ENCODE measurements at places on chromosomes 7 and 10.

DNA sequence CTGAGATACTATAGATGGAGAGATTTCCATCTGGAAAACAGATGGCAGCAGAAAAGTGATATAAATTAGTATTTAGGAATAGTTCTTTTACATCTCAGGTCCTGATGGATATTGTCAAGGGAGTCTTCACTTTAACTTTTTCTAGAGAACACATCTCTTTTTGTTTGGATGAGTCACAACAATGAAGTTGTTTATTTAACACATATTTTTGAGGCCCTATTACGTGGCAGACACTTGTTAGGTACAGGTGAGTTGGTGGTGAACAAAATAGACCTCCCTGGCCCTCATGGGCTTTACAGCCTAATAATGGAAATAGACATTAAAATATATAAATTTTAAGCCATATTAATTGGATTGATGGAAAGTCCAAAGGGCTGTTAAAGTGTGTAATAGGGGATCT is 168.3 kb downstream of the VTI1A start:
- no peak for DNase-seq

- DNase-seq, result no peak
These were observed 31.5 kb downstream of the RAB19 start for GRCh38 chr7:140435252-140435895.

DNA sequence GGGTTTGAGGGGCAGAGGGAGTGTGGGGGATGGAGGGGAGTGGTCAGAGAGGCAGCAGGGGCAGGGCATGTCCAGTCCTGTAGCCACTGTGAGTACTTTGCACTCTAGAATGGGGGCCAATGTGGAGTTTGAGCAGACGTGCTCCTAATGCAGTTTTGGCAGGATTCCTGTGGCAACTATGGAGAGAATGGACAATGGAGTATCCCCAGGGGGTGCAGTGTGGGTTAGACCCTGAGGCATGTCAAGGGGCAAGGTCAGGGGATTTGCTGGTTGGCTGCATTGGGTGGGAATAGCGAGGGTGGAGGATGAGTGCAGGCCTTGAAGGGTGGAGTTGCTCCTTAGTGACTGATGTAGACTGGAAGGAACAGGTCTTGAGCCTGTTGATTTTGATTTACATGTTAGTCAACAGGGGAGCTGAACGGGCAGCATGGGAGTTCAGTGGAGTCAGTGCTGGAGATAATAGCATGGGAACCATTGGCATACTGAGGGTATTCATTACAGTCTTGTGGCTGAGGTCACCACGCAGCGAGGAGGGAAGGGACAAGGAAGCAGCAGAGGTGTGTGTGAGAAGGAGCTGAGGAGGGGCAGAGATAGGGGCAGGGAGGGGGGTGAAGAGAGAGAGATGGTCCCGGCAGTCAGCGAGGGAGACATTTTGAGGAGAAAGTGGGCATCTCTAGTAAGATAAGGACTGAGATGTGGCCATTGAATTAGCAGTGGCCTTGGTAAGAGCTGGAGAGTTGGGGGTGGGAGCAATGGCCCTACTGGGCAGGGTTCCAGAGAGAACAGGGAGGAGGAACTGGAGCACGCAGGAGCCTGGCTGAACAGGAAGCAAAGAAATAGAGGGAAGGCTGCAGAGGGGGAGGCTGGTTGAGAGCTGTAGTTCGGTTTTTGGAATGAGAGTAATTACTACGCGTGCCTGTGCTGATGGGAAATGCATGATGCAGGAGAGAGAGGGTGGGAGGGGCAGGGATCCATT is 112.7 kb downstream of the CCNY start:
- DNase-seq, result no peak

DNA sequence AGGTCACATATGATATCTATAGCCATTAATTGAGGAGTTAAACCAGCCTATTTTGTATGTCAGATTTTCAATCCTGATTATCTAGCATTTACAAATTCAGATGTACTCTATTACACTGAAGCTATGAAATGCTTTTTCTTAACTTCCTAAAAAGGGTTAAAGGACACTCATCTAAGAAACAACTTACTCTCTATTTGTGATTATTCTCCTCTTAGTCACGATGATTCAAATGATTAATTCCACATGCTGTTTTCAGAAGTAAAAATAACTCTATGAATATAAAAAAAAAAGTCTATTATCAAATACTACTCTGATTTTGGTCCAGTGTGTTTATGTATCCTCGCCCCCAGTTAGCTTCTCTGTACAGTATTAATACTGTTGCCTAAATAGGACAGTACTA is 1199.9 kb downstream of the GATA3 start:
- no peak for DNase-seq

DNA sequence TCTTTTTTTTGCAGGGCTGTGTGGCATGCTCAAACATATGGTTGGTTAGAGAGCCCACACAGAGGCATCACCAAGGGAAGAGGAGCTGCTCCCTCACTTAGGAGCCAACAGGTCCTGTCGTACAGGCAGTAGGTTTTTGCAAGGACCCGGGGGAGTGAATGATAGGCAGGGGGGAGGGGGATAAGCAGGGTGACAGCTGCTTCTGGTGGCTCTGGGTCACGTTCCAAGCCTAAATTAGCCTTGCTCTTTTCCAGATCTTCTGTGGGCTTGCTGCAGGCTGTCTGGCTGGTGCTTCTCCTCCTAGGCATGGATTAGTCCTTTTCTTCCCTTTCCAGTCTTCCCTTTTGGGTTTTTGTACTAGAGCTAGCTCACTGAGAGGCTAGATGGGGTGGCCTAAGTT is 117.7 kb upstream of the PODXL start:
- DNase-seq, result no peak

GRCh38 chr7:108653526-108653925 is 83.9 kb downstream of the DNAJB9 start:
- DNase-seq, result no peak

DNA sequence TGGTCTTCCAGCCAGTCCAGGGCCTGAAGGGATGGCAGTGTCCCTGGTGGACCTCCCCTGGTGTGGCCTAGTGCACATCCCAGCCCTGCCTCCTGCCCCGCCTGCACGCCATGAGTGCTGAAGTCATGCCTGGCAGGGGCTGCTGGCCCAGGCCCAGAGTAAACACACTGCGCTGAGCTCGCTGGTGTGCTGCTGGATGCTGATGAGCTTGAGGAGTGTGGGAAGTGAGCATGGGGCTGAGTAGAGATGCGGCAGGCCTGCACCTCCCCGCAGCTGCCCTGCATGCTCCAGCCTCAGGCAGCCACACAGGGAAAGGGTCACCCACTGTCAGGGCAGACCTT is 43.2 kb downstream of the HTRA1 start:
- no peak for DNase-seq

DNA sequence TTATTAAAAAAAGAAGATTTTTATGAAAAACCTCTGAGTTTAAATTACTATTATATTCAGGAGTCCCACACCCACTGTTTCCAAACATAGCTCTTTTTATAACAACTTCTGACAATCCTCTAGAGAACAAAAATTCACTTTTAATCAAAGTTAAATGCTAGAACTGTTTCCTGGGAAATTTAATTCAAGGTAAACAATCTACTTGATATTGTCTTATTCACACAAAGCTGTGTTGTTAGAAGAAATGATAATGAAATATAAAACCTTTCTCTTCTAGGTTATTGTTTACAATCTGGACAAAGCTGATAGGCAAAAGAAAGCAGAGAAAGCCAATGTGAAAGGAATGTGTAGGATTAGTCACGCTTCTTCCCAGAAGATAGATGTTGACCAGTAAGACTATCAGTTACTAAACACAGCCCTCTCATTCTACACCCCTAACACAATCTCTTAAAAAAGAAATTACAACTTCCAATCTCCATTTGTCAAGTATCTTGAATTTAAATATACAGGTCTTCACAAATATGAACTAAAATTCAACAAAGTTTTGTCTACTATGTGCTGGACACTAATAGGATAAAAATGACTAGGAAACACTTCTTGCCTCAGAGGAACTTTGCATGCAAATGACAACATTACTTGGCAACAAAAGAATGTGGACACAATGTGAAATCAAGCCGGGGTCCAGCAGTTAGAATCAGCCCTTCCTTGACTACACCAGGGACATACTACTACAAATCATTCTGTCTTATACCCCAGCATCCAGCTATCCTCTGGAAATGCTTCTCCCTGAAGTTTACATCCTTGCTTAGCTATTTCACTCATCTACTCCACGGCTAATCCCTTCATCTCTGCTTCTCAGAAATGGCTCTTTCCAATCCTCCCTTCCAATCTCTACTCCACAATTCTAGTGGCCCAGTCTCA is 123.7 kb downstream of the IMMP2L start:
- DNase-seq, result no peak

- no peak for DNase-seq
These were observed 7.5 kb downstream of the NKX2-3 start for GRCh38 chr10:99540306-99540656.

GRCh38 chr7:132446260-132446659 is 130.0 kb downstream of the PLXNA4 start:
- DNase-seq, result no peak

DNA sequence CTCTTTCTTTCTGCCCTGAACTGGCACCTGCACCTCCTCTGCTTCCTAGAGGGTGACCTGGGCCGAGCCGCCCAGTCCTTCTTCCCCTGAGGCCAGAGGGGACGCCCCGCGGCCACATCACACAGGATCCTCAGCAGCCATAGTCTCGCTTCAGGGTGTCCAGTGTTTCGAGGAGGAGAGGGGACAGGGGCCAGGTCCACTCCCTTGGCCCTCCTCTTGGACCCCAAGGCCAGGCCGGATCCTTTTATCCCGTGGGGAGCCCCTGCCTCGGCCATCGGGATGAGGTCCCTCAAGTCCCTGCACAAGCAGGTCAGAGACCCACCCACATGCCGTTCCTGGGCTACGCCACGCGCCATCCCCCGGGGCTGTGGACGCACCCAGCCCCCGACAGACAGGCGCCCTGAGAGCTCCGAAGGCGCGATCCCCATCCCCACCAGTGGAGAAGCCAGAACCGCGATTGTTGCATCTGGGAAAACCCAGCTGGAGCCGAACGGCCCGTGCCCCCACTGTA is 3.6 kb downstream of the BHLHA15 start:
- no peak for DNase-seq

DNA sequence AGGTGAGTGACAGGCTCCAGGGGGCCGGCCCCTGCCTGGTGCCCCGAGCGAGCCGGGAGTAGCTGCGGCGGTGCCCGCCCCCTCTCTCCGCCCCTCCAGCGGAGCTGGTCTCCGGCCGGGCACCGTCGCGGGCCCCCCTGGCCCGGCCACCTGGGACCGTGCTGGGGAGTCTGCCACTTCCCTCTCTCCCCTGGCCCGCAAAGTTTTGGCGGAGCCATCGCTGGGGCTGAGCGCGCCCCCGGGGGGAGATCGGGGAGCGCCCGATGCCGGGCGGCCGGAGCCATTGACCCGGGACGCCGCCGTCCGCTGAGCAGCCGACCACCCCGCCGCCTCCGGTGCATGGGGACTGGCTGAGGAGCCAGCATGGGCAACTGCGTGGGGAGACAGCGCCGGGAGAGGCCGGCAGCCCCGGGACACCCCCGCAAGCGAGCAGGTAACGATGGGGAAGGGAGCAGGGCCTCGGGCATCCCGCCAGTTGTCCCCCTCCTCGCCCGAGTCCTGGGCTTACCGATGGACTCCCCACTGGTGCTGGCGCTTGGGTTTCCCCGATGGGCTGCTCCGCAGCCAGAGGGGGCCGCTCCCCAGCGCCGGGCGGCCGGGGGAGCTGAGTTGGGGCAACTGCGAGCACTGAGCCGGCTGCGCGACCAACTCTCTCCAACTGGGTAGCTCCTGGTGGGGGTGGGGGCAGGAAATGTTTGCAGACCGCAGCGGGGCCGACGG is at the start of gene UBTD1:
Gene UBTD1 (plus strand): TSS at position 84 of the 720 bp plus-strand sequence. CDS start 280 bp downstream, at position 364.
- DNase-seq, result no peak
